CD4-positive, alpha-beta T cell treated with Interleukin-2 at 100 ng/mL for 4 hours (primary cell): ENCODE measurements at places on chromosomes 12 and 14.

DNA sequence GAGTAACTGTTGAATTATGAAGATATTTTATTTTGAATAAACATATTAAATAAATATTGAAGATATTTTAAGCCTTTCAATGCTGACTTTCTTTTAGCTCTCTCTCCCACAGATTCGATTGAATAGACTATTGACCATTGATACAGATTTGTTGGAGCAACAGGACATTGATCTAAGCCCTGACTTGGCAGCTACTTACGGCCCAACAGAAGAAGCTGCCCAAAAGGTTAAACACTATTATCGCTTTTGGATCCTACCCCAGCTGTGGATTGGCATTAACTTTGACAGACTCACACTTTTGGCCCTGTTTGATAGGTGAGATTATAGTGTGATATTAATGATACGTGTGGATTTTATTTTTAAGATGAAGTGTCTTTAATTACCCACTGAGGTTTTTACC lies 105.6 kb downstream of the PCNX1 start:
- no peak for DNase-seq

- DNase-seq: no peak
Measured at GRCh38 chr14:82724316-82724715, 1190.7 kb upstream of the SEL1L start.

DNA sequence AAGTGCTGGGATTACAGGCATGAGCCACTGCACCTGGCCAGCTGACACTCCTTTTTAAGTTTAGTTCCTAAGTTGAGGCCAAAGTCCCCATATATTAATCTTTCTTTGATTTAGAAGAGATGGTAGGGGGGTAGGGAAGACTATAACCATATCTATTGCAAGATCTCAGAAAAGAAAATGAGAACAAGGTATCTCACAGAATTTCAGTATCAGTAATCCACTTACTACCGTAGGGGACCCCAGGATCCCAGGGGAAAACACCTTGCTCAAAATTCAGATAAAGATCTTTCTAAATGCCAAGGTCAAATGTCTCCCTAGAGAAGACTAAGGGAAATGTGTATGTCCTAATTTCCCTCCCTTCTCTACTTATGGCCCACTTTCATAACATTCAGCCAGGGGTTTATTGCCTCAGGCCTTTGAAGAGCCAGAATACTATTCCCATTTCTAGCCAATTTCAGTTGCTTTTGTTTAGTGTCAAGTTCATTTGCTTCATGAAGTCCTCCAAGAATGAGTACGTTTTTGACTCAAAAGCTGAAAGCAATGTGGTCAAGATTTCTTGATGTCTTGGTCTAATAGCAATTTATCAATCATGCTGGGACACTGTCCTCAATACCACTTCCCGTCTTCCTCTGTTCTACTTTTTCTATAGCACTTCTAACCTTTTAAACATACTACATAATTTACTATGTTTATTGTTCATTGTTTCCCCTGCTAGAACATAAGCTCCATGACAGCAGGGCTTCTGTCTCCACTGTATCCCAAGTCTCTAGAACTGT lies 86.3 kb downstream of the DCAF5 start:
- DNase-seq: no peak

GRCh38 chr12:106841510-106842302 lies 67.2 kb downstream of the RIC8B start:
- peak; percentile 49 for DNase-seq
